SW 1271 (cell line): ENCODE measurements at places on chromosomes 13 and 19.

GRCh38 chr19:48745208-48745995 is 1.3 kb downstream of the IZUMO1 start:
- DNase-seq: peak; percentile 38

DNA sequence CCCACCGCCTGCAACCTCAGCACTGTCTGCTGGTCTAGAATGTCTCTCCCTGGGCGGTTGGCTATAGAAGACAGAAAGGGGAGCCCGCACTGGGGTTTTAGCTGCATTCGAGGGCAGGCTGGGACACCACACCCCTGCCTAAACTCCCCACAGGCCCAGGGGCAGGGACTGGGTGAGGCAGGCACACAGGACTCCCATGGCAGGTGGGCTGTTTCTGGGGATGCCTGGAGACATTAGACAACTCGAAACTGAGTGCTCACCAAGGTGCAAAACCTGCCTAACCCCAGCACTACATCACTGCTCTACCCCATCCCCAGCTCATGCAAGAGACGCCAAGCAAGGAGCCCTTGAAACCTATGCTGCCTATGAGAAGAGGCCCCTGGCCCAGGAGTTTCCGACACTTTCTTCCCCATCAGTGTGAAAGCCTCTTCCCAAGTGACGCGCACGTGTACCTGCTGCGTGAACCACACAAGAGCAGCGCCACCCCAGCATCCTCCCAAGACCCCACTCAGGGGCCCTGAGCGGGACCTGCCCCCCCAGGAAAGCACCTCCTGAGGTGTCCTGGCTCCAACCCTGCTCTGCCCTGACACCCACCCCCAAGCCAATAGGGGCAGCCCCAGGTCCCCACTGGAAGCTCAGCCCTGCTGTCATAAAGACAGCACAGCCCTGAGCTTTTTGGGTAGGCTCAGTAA is 121.2 kb downstream of the TUBA3C start:
- DNase-seq: no peak

GRCh38 chr13:77056382-77056781 is 29.4 kb upstream of the FBXL3 start:
- DNase-seq: no peak

- no peak for DNase-seq
Observed at GRCh38 chr13:76597868-76598267, 288.3 kb downstream of the KCTD12 start.

GRCh38 chr19:34274827-34275625 is 20.7 kb downstream of the GARRE1 start:
- DNase-seq: peak; percentile 47

DNA sequence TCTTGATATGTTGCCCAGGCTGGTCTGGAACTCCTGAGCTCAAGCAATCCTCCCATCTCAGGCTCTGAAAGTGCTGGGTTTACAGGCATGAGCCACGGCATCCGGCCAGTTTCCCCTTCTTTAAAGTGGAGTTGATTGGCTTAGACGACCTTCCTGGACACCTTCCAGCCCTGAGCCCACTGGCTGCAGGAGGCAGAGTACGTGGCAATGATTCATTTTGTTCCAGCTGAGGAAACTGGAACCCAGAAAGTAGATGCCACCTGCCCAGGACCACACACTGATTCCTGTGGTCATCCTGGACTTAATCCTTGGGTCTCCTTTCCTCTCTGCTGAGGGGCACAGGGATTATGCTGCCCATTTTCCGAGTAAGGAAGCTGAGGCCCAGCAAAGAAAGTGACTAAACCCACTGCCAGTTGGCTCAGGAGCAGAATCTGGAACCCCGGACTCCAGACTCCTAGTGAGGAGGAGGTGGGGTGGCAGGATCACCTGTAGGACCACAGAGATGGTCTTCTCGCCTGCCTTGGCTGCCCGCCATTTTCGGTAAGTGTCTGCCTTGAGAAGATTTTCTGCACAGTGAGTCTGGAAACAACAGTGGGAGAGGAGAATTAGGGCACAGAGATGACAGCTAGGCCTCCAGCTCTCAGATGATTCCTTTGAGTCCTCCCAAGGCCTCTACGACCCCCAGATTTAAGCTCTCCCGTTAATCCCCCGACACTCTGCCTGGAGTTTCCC is 737 bp downstream of the XRCC1 start:
- DNase-seq: no peak

DNA sequence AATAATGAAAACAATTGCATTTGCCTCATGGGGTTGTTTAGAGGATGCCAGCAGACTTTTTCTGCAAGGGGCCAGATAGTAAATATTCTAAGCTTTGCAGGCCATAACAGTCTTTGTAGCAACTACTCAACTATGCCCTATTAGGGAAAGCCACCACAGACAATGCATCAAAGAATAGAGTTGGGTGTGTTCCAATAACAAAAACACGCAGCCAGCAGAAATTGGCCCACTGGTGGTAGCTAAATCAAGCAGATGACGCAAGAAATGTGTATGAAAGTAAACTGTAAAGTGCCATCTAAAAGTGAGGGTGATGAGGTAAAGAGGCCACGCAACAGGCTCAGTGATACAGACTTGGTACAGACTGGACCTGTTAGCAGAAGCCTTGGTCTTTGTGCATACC is 75.2 kb upstream of the SIAH3 start:
- DNase-seq: no peak

DNA sequence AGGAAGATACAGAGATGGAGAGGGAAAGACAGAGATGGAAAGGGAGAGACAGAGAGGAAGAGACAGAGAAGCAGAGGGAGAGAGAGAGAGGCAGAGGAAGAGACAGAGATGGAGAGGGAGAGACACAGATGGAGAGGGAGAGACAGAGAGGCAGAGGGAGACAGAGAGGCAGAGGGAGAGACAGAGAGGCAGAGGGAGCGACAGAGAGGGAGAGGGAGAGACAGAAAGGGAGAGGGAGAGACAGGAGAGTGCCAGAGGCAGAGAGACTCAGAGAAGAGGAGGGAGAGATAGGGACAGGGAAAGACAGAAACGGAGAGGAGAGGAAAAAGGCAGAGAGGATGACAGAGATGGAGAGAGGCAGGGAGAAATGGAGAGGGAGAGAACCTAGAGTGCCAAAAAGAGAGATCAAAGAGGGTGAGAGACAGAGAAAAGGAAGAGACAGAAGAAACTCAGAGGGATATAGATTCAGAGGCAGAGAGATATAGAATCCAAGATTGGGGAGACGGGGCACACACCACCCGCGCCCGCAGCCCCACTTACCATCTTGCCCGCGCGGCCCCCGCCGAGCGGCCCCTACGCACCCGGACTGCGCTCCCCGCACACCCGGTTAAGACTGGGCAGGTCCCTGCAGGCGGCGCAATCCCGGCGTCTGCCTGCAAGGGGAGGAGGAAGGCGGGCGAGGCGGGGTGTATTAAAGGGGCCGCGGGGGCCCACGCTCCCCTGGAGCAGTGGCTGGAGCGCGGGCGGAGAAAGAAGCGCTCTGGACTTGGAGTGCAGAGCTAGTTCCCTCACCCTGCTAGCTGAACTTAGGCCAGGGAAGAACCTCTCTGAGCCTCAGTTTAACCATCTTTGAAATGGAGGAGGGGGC is 10.7 kb downstream of the TM6SF2 start:
- DNase-seq: no peak

DNA sequence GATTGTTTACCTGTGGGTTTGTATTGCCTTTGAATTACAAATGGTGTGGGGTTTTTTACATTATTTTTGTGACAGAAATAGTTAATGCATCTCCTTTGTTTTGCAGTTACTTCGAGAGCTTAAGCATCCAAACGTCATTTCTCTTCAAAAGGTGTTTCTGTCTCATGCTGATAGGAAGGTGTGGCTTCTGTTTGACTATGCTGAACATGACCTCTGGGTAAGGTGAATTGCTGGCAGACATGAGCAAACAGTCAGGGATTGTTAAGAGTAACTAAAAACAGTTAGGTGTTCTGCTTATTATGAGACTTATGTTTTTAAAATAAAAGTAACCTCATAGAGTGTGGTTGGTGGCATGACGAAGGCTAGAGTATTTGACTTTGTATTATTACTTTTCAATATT is 95.0 kb downstream of the CDK8 start:
- DNase-seq: no peak

DNA sequence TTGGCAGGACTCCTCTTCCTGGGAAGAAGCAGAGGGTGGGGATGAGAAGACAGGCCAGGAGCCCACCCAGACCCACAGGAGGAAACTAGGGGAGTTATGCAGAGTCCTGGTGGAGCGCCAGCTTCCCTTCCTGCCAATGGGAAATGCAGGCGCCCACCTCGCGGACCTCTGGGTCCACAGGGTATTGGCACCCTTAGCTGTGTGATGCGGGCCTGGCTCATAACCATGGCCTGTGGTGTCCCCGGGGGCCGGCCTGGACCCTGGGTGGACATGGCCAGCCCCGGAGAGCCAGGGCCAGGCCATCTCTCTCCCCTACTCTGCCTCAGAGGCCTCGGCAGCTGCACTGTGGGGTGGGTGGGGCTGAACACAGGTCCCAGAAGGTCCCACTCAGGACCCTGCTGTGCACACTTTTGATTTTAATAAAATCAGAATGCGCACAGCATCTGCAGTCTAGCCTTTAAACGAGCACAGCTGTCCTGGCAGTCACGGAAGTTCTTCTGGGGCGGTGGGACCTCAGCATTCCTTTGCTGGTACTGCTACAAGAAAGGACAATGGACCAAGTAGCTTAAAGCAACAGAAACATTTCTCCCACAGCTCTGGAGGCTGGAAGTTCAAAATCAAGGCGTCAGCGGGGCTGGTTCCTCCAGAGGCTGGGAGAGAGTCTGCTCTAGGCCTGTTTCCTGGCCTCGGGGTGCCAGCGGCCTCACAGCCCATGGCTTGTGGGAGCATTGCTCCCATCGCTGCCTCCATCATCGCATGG is 1.8 kb downstream of the F10 start:
- DNase-seq: no peak

- no peak for DNase-seq
Observed at GRCh38 chr13:33235078-33235477, 50.5 kb downstream of the STARD13 start.

DNA sequence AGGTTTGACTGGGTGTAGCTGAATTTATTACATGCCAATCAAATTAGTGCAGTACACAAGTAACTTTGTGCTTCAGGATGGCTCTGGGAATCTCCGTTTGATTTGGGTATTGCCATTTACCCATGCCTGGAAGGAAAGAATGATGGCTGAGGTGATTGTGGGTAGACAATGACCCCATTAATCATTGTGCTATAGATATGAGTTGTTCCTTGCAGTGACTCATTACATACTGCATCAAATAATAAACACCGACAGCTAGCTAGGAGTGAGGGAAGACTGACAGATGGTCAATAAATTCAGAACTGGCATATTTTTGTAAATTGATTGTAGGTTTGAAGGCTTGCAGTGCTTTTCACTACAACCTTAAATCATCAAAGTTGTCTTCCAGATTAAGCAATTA is 1069.5 kb downstream of the DIAPH3 start:
- DNase-seq: no peak

DNA sequence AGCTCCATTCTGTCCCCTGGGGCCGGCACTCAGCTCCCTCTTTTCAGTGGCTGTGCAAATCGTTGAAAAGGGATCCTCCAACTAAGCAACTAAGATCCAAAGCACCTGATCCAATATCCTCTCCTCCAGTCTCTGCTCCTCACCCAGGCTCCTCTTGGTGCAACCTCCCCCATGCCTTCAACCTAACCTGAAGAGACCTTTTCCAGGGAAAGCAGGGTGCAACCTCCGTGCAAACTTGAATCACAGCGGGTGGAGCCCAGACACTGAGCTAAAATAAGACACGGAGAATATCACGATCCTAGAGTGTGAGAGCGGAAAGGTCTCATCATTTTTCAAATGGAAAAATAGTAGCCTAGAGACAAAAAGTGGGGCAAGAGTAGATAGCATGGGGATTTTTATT is 8.3 kb downstream of the CACNG7 start:
- DNase-seq: no peak

- DNase-seq: no peak
Observed at GRCh38 chr19:42176990-42177685, 40.3 kb downstream of the DEDD2 start.

DNA sequence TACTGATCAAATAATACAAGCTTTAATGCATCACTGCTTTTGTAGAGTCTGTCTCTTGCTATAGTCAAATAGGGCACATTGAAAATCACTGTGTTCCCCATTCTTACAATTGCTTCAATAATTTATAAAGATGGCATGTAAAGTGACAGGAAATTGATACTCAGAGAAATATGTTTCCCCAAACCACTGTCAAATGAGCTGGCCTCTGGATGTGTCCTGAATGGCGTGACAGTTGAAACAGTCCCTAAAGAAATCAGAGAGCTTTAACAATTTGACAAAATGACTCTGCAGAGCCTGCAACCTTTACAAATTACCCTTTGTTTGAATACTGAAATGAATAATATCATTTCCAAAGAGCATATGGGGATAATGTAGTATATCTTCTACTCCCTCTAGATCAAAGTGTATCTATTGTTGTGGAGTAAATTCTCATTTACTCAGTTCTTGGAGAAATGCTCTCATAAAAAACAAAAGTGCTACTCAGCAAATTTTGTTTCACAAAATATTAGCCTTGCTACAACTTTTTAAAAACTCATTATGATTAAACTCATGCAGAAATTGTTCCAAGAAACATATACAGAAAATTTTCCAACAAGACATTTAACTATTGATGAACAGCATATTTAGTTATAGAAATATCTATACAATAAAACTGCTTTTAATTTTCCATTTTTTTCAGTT is 763.2 kb upstream of the SPRY2 start:
- no peak for DNase-seq

DNA sequence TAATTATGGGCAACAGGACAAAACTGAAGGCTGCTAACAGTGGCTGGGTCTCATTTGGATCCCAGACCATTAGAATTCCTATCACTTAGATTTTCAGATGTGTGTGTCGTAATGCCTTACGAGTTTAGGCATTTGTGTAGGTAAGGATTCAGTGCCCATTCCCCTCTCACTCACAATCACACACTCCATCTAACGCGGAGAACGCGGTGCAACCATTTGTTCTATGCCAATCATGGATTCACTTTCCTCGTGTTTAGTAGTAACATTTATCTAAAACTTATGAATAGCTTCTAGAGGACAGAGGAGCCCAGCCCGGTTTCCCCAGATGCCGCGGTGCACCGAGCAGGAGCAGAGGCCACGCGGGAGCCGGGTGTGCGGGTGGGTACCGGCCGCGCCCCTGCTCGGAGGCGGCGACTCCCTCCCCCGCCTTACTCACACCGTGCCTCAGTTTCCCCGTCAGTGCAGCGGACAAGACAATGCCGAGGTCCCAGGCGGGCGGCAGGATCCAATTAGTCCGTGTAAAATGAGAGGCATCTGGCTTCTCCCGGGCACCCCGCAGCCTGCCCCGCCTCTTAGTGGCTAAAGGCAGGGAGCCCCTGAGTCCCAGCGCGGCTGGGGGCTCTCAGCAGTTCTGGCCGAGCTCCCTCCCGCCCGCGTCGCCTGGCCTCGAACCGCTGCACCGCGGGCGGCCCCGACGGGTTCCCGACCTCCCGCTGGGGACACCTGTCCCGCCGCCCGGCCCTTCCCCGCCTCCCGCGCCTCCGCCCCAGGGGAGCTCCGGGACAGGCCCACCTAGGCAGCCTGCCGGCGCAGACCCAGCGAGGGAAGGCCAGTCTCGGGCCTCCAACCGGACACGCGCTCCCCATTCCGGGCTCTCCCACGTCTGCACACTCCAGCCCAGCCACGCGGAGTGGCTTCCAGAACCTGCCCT is 5.9 kb upstream of the C1QTNF9B start:
- DNase-seq: no peak

- no peak for DNase-seq
Observed at GRCh38 chr13:28744656-28745055, 25.9 kb upstream of the SLC46A3 start.
